Smooth muscle cell of the pulmonary artery (primary cell): ENCODE measurements at places on chromosomes 16 and 17. TPM values are rescaled to one million over a fixed set of nuclear protein-coding genes. Genes with fewer than 3 reads are reported as not detected.

EZH1 gene
- 20.6 and 21.3 TPM in 2 replicates for total RNA-seq

ABCA9 gene
- 12.0 and 62.2 TPM in 2 replicates for total RNA-seq

BAIAP2 gene
- 6.6 and 15.9 TPM in 2 replicates for total RNA-seq

MT4 gene
- total RNA-seq = not detected in 2 replicates

ACADVL gene
- 253 and 331 TPM in 2 replicates for total RNA-seq

CBFA2T3 gene
- not detected in 2 replicates for total RNA-seq

CCDC137 gene
- 5.4 and 6.8 TPM in 2 replicates for total RNA-seq

SOCS3 gene
- 21.5 and 84.5 TPM in 2 replicates for total RNA-seq

NT5C gene
- 23.1 TPM in 2 replicates for total RNA-seq

CDH15 gene
- total RNA-seq = 0.20 and 0.23 TPM in 2 replicates

XYLT1 gene
- total RNA-seq = 16.0 and 64.9 TPM in 2 replicates

CCDC200 gene
- not detected in 2 replicates for total RNA-seq

SCNN1G gene
- total RNA-seq = not detected in 2 replicates

TMEM238L gene
- total RNA-seq = not detected in 2 replicates

NOD2 gene
- total RNA-seq = 0.17 and 0.26 TPM in 2 replicates
